ENCODE measurements at places on chromosomes 16 and 17.

GRCh38 chr16:89174055-89174827, 2.7 kb downstream of the CDH15 start:
- DNase-seq = no peak

- no peak for DNase-seq
These were observed 5.5 kb downstream of the LIMD2 start for GRCh38 chr17:63694229-63694949.

DNA sequence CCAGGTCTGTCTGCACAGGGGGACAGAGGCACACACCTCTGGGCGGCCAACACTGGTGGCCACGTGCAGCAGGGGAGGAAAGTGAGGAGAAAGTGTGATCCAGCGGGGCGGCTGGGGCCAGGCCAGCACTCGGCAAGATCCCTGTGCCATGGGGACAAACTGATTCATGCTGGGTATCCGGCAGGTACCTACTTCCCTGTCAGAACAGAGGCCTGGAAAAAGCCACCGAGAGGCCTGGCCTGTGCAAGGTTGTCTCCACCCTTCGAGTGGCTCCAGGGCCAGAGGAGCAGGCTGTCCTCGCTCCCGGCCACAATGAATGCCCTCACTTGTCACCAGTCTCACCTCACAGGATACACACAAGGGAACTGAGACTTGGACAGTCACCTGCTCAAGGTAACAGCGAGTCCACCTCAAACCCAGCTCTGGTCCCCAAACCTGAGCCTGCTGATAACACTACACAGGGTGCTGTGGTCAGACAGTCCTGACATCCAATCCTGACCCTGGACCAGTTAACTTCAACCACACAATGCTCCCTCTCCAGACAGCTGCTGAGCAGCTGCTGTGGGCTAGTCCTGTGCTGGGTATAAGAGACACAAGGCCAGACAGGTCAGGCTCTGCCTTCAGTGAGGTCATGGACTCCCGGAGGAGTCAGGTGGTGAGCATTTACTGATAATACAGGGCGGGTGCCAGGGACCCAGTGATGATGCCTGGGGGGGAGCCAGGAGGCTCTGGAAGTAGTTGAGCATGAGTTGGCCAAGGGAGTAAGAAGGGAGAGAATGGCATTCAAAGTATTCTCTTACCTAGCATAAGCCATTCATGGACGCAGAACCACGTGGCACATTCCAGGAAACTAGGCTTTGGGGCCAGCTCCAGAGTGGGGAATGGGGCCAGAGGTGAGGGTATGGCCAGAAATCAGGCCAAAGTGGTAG, 53.0 kb downstream of the VAC14 start:
- DNase-seq = no peak

DNA sequence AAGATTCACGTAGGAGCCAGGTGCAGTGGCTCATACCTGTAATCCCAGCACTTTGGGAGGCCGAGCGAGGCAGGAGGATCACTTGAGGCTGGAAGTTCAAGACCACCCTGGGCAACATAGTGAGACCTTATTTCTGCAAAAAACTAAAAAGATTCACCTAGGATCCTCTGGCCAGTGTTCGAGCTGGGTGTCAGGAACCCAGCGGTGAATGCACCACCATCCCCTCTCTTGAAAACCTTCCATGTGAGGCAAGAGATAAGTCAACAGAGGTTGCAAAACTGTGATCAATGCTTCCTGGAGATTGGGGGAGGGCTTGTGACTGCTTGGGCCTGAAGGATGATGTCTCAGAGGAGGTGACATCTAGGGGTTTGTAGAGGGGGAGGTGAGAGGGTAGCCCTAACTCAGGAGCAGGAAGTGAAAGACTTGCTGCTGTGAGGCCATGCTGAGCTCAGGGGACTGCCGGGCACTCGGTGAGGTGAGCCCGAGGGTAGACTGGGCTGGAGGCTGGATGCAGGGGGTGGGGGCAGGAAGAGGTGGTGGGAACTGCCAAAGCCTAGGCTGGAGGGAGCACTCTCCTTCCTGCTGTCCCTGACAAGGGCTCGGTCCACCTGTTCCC, 11.7 kb downstream of the GJD3 start:
- DNase-seq = no peak

GRCh38 chr17:27783440-27784350, 16.6 kb downstream of the NOS2 start:
- no peak for DNase-seq

DNA sequence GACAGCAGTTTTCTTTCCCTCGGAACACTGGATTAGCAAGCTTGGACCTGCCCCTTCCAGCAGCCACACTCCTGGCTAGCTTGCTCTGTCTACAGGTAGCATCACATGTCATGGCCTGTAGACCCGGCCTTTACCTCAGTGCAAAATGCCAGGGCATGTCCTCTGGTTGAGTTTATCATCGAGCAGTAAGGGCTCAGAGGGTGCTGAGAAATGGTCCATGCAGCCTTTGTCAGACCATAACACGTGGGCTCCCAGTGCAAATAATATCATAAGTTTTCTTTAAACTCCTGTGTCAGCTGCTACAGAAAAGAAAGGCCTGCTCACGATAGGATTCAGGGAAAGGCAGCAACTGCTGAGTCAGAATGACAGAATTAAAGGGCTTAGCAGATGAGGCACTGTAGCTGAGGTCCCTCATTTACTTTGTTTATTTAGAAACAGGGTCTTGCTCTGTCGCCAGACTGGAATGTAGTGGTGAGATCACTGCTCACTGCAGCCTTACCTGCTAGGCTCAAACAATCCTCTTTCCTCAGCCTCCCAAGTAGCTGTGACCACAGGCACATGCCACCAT, 8.0 kb upstream of the GNA13 start:
- peak; percentile 27 for DNase-seq

- DNase-seq = no peak
These were observed 20.5 kb upstream of the HEXD start for GRCh38 chr17:82397449-82398335.

DNA sequence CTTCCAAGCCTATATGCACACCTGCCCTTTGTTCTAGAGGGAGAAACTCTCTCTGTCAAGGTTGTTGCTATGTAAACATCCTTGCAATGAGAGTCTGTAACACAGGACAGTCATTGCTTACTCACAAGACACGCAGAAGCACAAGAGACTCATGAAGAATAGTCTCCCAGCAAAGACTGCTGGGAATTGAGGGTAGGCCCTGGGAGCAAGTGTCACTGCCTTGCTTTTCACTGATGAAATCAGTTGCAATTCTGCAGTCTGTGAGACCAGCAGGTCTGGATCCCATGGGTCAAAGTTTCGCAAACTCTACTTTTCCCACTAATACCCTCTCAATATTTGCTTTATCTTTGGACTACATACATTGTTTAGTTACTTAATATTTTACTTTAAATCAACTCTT, 177.4 kb downstream of the FTO start:
- DNase-seq = peak; percentile 54

GRCh38 chr17:2631211-2631610, 37.8 kb downstream of the PAFAH1B1 start:
- no peak for DNase-seq

GRCh38 chr16:22898131-22898530, 84.2 kb downstream of the HS3ST2 start:
- DNase-seq = no peak

GRCh38 chr16:63461248-63461841, 1425.1 kb upstream of the CDH8 start:
- DNase-seq = peak; percentile 31

DNA sequence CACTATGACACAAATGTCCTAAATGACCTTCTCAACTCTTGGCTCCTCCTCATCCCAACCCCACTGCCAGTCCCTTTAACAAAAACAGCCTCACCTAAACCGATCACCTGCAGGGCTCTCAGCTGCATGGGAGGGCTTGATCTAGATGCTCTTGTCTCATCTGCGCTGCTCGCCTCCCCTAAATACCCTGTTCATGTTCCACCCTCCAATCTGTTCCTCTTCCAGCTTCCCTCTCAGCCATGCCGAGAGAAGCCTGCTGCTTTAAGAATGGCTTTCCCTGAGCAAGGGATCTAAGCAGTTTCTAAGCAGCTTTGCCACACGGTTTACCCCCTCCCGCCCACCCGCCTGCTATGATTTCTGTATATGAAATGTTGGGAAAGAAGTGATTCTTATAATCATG, 23.7 kb downstream of the PIPOX start:
- DNase-seq = no peak

GRCh38 chr16:50712560-50712898, 19.1 kb downstream of the NOD2 start:
- DNase-seq = no peak

DNA sequence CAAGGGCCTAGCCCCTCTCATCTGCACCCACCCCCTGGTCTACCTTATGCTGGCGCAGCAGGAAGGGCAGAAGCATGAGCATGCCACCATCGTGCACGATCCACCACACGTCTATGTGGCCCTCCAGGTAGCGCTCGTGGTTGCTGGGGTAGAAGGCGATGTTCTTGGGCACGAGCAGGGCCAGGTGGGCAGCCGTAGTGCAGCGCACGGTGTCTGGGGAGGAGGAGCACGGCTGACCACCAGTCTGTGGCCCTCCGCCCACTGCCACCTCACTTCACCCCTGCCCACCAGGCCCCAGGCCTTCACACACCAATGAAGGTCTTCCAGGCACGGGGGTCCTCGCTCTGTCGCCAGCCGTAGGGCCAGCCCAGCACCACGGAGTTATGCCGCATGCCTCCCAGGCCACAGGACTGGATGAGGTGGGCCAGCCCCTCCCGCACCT, 2.2 kb upstream of the LCAT start:
- DNase-seq = no peak

- DNase-seq = no peak
These were observed 439.0 kb downstream of the HS3ST3B1 start for GRCh38 chr17:14739656-14740431.

DNA sequence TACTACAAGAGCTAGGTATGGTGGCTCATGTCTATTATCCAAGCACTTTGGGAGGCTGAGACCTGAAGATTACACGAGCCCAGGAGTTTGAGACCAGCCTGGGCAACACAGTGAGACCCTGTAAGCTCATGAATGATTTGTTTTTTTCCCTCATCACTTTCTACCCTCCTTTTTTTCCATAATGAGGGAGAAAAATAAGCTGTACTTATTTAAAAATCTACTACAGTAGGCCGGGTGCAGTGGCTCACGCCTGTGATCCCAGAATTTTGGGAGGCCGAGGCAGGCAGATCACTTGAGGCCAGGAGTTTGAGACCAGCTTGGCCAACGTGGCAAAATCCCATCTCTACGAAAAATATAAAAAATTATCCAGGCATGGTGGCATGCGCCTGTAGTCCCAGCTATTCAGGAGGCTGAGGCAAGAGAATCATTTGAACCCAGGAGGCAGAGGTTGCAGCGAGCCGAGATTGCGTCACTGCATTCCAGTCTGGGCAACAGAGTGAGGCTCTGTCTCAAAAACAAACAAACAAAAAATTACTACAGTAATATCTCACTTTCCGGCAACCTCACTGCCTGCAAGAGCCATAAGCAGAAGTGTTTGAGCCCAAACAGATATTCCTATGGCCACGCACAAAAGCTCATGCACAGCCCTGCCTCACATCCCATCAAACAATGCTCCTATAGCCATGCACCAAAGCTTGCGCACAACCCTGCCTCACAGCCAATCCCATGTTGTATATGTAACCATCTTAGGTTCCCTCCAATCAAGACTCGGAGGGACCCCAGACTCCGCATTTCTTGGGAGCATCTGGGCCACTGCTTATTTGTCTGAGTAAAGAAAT, 37.4 kb downstream of the TK2 start:
- DNase-seq = no peak

DNA sequence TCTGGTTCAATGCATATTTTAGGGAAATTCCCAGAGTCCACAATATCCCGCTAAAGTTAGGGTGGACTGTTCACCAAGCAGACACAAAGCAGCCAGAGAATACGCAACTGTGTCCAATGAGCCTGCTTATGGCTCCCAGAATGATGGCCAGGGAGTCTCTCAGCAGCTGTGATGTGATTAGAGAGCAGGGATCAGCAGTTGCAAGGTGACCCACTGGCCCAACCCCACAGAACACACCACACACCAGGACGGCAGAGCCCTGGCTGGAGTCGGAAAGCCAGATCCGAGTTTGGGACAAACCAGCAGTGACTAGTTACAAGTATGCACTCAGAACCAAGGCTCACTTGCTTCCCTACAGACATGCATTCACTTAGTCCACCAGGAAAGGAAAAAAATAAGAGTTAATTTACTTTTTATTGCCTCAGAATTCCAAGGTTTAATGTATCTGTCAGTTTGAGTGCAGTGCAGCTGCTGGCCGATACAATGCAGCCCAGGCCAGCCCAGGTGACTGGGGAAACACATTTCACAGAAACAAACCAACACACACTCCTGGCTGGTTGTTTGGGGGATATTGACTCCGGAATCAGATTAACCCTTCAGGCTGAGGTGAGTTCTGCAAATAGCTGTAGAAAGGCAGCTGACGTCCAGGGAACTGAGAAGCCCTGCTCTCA, 121.7 kb downstream of the HIC1 start:
- DNase-seq = no peak
